Stimulated activated CD4-positive, alpha-beta T cell treated with anti-CD3 and anti-CD28 coated beads, Interleukin-12 subunit alpha, Interleukin-12 subunit beta, amount 100 ng/mL, for 4 hours (primary cell): ENCODE measurements at places on chromosomes 3 and 15.

GRCh38 chr15:63800241-63800640 lies 33.5 kb downstream of the HERC1 start:
- DNase-seq, result no peak

- no peak for DNase-seq
These were observed 560.1 kb downstream of the NLGN1 start for GRCh38 chr3:173957646-173958045.

GRCh38 chr15:62888623-62889022 lies 153.9 kb upstream of the TPM1 start:
- DNase-seq, result no peak

GRCh38 chr3:72177075-72178050 lies 392.4 kb upstream of the PROK2 start:
- no peak for DNase-seq

GRCh38 chr15:89817701-89818280 lies 3.1 kb upstream of the ANPEP start:
- no peak for DNase-seq
